ENCODE measurements at places on chromosomes 12 and 14.

GRCh38 chr12:127174881-127175280, 1092.1 kb upstream of the TMEM132C start:
- no peak for DNase-seq

DNA sequence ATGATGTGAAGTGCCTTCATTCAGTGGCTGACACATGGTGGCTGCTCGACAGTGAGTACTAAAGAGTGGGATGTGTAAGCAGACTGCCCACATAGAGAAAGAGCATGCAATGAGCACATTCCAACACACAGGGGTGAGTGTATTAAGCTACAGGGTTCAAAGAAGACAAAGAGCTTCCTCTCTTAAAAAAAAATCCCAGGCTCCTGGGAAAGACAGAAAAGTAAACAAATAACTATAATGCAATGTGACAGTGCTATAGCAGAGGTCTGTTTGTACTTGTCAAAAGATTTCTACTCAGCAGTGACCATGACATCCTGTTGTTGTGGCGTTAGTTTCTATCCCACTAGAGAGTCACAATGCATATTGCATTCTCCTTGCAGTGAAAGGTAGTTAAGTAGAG, 12.4 kb upstream of the PCNX1 start:
- no peak for DNase-seq

GRCh38 chr12:90770861-90771260, 184.1 kb downstream of the CCER1 start:
- DNase-seq = no peak

- no peak for DNase-seq
These were observed 15.1 kb downstream of the TUNAR start for GRCh38 chr14:95891742-95892141.

DNA sequence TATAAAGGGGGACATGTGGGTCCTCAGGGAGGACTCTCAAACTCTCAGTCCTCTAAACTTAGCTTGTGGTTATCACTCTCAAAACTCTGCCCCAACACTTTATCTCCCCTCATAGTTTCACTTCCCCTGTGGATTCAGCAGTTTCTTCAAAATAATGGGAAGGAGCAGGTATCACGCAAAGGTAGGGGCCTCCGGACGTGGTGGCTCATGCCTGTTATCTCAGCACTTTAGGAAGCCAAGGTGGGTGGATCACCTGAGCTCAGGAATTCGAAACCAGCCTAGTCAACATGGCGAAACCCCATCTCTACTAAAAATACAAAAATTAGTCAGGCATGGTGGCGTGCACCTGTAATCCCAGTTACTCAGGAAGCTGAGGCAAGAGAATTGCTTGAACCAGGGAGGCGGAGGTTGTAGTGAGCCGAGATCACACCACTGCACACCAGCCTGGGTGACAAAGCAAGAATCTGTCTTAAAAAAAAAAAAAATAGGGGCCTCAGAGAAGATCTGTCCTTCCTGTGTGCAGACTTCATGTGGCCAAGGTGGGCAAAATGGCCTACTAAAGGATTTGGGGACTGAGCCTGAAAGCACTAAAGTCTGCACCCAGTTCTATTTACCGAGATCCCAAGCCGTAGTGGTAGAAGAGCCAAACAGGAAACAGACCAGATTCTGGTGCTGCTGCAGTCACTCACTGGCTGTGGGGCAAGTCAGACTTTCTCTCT, 6.4 kb downstream of the ITGB7 start:
- no peak for DNase-seq

DNA sequence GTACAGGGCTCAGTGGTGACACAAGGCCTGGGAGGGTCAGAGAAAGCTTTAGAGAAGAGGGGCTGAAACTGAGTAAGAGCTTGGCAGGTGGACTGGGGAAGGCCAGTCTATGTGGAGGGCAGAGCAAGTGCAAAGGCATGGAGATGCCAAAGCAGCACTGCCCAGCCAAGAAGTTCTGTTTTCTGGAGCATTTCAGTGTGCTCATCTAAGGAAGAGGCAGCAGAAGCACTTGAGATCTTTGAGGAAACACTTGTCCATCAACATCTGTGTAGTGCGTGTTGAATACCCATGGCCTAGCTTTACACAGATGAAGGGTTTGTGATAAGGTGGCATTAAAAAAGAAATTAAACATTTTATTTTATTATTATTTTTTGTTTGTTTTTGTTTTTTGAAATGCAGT, 52.8 kb downstream of the FOS start:
- no peak for DNase-seq

GRCh38 chr14:51663783-51664326, 12.1 kb downstream of the FRMD6 start:
- no peak for DNase-seq

DNA sequence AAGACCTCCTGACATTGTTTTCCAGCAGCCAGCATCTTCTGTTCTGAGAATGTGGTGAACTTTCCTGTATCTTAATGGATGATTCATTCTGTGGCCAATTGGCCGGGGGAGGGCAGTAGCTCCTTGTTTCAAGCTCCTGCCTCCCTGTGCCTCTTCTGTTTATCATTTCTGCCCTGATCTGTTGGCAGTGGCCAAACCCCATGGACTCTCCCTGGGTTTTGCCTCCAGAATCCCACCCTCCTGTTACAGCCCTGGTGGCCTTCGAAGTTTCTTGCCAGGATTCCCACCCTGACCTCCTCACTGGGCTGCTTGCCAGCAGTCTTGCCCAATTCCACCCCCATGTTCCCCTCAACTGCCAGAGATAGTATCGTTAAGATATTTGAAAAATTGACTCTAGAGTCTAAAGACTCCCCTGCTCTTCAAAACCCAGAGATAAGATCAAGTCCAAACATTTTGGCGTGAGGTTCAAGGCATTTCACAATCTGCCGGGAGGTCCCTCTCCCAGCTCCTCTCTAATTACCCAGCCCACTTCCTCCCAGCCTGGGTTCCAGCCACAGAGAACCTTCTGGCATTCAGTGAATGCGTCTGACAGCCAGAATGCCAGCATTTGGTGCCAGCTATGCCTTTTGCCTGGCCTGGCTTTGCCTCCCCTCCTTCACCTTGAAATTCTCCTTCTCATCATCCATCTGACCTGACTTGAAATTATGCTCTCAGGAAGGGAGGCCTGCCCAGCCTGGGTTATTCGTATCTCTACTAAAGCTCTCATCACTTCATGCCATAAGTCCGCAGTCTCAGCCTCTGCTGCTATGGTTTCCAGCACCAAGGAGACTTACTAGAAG, 37.7 kb upstream of the TXNRD1 start:
- DNase-seq = no peak

- DNase-seq = peak; percentile 87
These were observed 14.8 kb downstream of the MMP14 start for GRCh38 chr14:22850944-22851764.

- DNase-seq = peak; percentile 11
These were observed 221.5 kb upstream of the HMGA2 start for GRCh38 chr12:65602610-65603295.

DNA sequence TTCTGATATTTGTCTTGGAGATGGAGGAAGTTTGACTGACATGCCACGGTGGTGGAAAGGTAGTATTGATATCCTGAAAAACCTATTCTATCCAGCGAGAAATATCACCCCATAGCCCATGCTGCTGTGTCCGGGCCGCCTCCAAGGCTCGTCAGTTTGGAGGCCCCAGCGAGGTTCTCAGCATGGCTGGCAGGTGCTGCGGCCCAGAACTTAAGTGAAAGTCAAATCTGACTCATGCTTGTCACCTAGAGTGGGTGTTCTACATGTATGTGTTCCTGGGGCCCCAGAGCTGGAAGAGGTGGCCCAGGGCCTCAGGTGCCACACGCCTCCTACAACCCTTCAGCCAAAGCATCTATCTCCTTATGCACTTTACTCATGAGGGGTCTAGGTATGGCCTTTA, 92.9 kb downstream of the GCH1 start:
- DNase-seq = no peak

- DNase-seq = no peak
These were observed 12.7 kb downstream of the CSRP2 start for GRCh38 chr12:76866151-76866567.

DNA sequence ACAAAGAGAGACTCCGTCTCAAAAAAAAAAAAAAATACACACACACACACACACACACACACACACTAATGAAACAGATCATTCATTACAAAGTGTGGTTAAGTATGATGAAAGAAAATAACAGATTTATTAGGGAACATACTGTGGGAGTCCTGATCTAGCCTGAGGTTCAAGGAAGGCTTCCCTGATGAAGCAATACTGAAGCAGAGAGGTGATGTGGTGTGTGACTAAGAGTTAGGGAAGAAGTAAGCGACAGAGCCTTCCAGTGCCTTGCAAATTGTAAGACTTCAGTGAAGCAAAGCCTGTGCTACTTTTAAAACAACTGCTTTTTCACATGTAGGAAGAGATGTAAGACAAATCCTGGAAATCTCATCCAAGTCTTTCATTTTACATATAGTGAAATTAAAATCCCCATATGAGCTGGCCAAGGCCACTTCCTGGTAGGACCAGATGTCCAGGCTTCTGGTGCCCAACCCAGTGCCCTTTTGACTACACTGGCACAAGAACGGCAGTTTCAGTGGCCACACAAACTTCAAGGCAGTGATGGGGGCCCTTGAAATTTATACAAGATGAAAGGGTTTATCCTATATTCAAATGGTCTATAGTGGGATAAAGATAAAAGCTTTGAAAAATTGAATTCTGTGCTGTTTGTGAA, 86.2 kb downstream of the STON2 start:
- no peak for DNase-seq

DNA sequence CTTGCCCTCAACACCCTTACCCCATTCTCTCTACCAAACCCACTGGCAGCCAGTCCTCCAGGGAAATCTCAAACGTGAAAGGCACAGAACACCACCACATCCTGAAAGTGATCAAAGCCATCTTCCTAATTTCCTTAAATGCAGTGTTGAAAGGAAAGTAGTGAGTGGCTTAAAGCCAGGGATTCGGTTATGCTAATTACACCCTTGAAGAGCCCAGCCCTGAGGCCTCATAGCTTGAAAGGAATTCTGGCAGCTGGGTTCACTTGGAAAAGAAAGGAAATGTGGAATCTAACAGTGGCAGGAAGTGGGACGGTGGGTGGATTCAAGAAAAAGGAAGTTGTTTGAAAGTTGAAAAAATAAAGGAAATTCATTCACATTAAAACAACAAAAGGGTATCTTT, 73.0 kb upstream of the FICD start:
- DNase-seq = no peak

GRCh38 chr12:65616022-65616421, 208.3 kb upstream of the HMGA2 start:
- DNase-seq = no peak

GRCh38 chr14:104120281-104120741, 18.1 kb upstream of the KIF26A start:
- no peak for DNase-seq

GRCh38 chr14:101828046-101828445, 66.5 kb downstream of the PPP2R5C start:
- no peak for DNase-seq

- DNase-seq = no peak
These were observed 2.7 kb upstream of the TRHDE start for GRCh38 chr12:72269491-72269890.

DNA sequence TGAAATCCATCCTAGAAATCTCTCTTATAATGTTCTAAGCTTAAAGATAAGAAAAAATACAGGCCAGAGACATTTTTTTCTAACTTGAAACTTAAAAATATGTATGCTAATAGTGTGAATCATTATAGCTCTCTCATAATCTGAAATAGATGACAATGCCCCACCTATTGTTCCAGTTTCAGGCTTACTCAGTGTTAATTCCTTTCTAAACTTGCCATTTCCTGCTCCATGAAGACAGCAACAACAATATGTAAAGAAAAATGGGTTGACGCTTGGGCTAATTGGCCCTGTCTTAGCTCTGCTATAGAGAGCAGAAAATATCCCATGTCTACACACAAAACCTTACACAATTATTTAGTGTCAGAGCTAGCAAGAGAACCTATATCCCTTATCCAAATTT, 37.1 kb downstream of the LMO3 start:
- no peak for DNase-seq

- DNase-seq = no peak
These were observed 31.4 kb upstream of the CIPC start for GRCh38 chr14:77066578-77067172.

DNA sequence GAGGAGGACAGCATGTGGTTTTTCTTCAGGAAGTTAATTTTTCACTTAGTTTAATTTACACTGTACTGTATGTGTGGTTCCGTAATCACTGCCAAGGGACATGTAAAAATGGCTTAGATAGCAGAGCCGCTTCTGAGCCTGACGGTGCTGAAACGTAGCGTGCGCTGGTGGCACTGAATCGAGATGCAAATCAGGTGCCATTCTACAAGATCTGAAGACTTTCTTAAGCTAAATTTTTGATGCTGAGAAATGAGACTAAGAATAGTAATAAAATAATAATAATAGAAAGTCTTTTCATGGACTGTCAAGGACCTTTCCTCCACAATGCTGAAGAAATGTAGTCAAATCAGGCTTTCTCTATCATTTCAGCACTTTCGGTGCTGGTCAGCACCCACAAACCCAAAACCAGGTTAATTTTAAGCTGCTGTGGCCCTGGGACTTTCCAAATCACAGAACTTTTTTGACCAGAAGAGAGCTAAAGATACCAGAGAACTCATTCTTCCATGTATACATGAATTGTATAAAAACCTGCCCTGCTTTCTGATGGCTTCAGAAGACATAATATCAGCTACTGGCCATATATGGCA, 183.3 kb upstream of the LMO3 start:
- DNase-seq = no peak

- DNase-seq = no peak
These were observed 98.9 kb downstream of the PRKCH start for GRCh38 chr14:61420326-61420725.

DNA sequence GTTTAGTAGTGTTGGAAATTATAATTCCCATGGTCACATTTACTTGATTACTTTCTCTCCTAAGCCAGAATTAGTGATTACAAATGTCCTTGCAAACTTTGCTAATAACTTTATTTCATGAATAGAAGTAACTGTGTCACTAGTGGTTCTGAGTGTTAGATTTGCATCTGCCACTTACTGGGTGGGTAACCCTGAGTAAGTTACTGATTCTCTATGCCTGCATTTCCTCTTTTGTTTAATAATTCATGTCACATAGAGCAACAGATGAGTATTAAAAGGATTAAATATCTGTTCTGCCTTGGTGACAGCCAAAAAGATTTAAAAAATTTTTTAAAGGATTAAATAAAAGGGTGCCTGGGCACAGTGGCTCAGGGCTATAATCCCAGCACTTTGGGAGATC, 78.6 kb downstream of the BHLHE41 start:
- no peak for DNase-seq

- DNase-seq = no peak
These were observed 2.2 kb downstream of the P3H3 start for GRCh38 chr12:6830286-6830890.

- DNase-seq = no peak
These were observed 1218.1 kb downstream of the GALC start for GRCh38 chr14:86774916-86775315.

DNA sequence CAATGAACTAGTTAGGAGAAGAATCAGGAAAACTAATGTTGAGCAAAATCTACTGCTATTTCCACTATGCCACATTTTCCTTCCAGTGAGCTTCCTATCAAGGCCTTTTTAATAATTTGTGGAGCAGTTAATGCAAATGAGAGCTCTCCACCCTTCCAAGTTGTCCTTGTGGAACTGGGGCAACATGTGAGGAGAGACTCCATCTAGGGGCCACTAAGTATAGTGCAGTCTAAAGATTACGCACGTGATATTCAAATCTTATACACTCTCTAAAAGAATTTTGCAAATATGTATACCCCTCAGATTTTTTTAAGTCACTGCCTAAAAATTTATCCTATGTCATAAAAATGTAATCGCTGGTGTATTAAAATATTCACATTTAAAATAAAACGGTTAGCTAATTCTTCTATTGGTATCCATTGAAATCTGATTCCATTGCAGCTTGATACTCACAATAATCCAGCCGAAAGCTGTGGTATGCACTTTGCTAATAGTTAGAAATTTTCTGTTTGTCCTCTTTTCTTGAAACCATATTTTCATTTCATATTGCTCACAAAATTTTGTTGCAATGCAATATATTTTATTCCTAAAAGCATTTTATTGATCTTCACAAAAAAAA, 100.1 kb downstream of the PAH start:
- DNase-seq = no peak

Data from substantia nigra (tissue), 51 donors.